Kidney (tissue), 22 donors: ENCODE measurements at places on chromosomes 5 and 9. TPM values are rescaled to one million over a fixed set of nuclear protein-coding genes. Genes with fewer than 3 reads are reported as not detected.

The SPAAR gene
- polyA plus RNA-seq = 3.2 TPM

The SLC36A3 gene
- polyA plus RNA-seq = not detected

The BTNL3 gene
- 0.30 TPM for polyA plus RNA-seq

The PCA3 gene
- polyA plus RNA-seq = 0.11 TPM

The GABRB2 gene
- polyA plus RNA-seq = 0.90 TPM

The ZNF300 gene
- polyA plus RNA-seq = 4.0 TPM

The PLGRKT gene
- 50.9 TPM for polyA plus RNA-seq

GRCh38 chr5:9437741-9438240 is 108.1 kb downstream of the SEMA5A start:
- no peak for DNase-seq

- DNase-seq = peak; percentile 77
These were observed 103.4 kb upstream of the RASEF start for GRCh38 chr9:83166372-83166771.

- DNase-seq = no peak
These were observed at the start of gene LTC4S for GRCh38 chr5:179793468-179794139. LTC4S (plus strand) TSS chr5:179793986; CDS start chr5:179794081, 95 bp downstream.

GRCh38 chr5:10668697-10669096 is 92.3 kb downstream of the DAP start:
- no peak for DNase-seq

DNA sequence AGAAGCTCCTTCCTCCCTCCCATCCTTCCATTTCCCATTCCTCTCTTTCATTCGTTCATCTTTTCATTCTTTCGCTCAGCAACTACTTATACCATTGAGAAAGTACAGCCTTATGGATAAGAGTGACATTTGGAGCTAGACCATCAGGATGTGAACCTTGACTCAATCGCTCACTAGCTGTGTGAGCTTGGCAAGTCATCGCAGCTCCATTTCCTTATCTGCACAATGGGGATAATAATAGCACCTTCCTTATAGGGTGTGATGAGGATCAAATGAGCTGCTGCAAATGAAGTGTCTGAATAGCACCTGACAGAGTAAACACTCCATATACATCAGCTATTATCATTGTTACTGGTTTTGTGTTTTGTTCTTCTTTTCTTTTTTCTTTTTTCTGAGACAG is 28.1 kb upstream of the SYNPO start:
- DNase-seq = no peak

DNA sequence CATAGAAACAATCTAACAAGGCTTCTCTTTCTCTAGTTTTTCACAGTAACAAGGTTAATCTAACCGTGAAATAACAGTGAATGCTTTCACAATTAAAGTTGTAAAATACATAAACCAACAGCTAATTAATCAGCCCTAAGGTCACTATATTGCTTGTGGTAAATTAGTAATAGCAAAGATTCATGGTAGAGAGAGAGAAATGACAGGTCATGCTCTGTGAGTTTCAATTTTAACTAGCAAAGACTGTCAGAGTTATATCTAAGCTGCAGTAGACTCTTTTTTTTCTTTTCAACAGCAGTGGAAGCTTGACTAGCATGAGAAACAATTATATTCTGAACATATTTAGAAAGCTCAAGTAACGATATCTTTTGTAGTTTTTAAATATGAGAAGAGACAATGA is 1068.0 kb downstream of the MAT2B start:
- no peak for DNase-seq

- DNase-seq = peak; percentile 52
These were observed 233.5 kb downstream of the FRMD3 start for GRCh38 chr9:83304686-83305085.

DNA sequence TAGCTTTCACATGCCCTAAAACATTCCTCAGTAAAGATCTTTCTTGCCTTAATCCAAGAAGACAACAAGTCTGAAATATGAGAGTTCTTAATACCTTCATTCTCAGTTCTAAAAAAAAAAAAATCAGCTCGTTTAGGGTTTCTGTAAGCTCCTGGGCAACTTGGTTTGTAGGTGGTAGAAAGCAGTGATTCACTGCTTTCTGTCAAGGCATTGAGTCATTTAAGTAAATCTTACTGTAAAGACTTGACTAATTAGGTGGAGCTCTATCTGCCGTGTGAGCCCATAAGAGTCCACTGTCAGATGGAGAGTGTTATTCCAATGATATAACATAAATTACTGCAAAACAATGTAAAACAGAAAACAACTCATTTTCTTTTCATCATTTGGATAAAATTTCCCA is 56.1 kb upstream of the MAST4 start:
- DNase-seq = no peak

DNA sequence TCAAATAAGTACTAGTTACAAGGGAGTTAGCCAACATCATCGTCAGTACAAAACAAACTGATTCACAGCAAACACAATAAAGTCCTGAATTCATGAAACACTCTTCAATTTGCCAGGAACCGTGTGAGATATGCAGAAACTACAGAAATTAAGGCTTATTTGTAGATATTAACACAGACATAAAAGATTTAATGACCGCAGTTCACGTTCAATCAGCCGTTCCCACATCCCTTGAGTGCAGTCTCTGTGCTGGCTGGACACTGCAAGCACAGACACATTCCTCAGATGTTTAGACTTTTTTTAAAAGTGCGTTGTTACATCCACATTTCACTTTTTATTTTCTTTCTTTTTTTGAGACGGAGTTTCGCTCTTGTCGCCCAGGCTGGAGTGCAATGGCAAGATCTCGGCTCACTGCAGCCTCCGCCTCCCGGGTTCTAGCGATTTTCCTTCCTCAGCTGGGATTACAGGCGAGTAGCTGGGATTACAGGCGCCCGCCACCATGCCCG is 566 bp upstream of the CEP78 start:
- DNase-seq = peak; percentile 60

DNA sequence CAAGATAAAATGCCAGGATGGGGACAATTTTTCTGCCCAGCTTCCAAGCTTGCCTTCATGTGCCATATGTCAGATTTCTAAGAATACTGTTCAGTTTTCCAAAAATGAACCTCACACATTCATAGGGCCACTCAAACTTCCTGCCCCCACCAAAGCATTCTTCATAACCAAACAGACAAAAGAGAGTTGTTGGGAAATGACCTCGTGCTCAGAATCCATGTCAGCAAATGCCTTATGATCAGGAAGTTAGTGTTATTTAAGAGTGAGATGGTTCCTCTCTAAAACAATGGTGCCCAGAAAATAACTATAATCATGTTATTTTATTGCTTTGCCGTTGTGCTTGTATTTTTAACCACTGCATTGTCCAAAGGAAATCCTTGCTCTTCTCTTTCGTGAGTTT is 208.2 kb downstream of the ZNF608 start:
- DNase-seq = no peak

DNA sequence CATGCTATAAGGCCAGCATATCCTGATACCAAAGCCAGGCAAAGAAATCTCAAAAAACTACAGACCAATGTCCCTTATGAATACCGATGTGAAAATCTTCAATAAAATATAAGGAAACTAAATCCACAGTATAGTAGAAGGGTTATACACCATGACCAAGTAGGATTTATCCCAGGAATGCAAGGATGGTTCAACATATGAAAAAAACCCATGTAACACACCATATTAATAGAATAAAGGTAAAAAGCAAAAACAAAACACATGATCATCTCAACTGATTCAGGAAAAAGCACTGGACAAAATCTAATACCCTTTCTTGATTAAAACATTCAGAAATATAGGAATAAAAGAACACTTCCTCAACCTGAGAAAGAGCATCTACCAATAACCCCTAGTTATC is 6.1 kb downstream of the FBXL17 start:
- no peak for DNase-seq

- DNase-seq = no peak
These were observed 147.7 kb downstream of the BARX1 start for GRCh38 chr9:93807166-93808074.

DNA sequence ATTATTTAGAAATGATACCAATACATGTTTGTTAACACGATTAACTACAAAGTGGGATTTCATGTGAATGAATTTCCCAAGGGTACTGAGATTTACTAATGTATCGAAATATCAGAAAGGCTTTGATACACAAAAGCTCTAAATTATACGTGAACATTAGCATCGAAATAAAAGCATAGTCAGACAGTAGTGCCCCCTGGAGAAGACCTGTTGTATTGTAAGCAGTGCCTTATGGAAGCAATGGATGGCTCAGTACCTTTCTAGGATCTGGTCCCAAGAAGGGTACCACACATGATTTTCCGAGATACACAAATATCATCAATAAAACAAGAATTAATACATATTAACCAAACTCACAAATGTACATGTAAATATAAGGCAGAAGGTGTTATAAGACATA is 153.8 kb downstream of the CDH12 start:
- DNase-seq = no peak

DNA sequence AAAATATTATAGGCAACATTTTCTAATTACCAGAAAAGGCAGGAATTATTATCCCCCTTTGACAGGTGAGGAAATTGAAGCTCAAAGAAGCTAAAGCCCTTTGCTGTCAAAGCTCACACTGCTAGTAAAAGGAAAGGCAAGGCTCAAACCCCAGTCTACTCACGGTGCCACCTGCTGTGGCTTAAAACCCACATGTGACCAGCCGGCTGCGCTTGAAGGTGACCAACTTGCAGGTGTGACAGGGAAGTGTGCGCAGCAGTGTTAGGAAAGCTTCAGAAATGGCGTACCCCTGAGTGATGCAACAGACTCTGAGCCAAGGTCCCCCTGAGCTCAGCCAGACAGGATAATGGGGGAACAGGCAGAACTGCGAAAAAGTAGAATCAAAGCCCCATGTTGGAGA is 45.2 kb downstream of the PAX5 start:
- no peak for DNase-seq

GRCh38 chr9:109329638-109330258 is 8.9 kb upstream of the EPB41L4B start:
- peak; percentile 47 for DNase-seq

- peak; percentile 81 for DNase-seq
These were observed at the start of gene KCNIP1 for GRCh38 chr5:170503990-170504596. KCNIP1 (plus strand) TSS chr5:170504020.
